ENCODE measurements at places on chromosomes 7 and 10. TPM values are rescaled to one million over a fixed set of nuclear protein-coding genes. Genes with fewer than 3 reads are reported as not detected.

- H3K4me3 ChIP-seq = no peak overlapping the region
- DNase-seq = no peak
- no peaks in the 10 kb centered on the region for H3K36me3 ChIP-seq
- no peaks in the 10 kb centered on the region for H3K4me1 ChIP-seq
These were observed 53.1 kb downstream of the TEX36 start for GRCh38 chr10:125629758-125630376.

Gene FGFBP3
- 2.8 TPM for total RNA-seq

GRCh38 chr10:86180861-86181260, 185.7 kb downstream of the GRID1 start:
- H3K27me3 ChIP-seq = no peaks in the 10 kb centered on the region
- H3K36me3 ChIP-seq = no peaks in the 10 kb centered on the region
- H3K4me1 ChIP-seq = no peaks in the 10 kb centered on the region
- no peak for DNase-seq

DNA sequence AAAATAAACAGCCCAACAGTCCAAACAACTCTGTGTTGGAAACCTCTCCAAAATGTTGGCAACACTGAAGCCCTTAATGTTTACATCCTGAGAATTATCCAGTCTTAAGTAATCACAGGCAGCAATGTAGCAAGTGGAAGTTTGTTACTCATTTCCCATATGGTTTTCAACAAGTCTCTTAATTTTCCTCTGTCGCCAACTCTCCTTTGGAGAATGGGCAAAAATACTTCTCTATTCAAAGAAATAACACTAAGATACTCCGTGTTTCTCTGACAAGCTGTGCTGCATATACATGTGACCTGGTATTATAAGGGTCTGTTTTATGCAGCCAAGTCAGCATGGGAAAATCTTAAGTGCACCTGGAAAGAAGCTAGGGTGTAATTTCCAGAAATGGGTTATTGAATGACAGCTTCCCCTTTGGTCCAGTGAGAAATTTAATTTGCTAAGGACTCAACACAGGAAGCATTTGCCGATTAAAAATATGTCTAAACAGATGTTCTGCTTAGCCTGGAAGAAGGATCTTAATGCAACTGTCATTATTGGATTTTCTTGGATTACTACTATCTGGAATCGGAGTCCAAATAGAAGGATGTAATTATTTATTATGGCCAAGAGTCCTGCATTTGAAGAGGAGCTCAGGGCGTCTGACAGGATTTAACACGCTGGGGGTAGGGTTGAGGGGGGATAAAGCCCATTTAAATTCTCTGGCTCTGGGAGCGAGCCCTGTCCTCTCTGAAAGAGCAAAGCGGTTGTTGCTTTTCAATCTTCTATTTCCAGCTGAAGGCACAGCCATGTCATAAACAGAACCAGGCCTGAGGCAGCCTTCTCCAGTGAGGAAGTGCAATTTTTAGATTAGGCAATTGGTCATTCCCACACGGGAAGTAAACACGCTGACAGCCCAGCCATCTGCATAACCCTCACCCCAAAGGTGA, 73.1 kb downstream of the TLL2 start:
- H3K36me3 ChIP-seq = no peaks in the 10 kb centered on the region
- H3K4me3 ChIP-seq = no peak overlapping the region
- no peak for DNase-seq
- peak overlapping the region; percentile 32 for H3K27ac ChIP-seq

DNA sequence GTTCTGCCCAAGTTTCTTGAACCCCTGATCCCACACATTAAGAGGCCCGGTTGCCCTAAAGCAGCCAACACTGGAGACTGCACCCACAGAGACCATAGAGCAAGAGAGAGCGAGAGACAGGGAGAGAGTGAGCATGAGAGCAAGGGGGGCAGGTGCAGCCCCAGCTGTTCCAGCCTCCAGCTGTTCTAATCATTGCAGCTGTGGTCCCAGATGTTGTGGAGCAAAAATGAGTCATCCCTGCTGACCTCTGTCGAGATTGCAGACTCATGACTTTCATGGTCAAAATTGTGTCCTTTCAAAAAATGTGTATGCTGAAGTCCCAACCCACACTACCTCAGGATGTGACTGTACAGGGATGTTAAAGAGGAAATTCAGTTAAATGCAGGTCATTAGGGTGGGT, 143.9 kb upstream of the FRMD4A start:
- no peak overlapping the region for H3K27ac ChIP-seq
- H3K4me1 ChIP-seq = no peaks in the 10 kb centered on the region
- DNase-seq = no peak
- H3K4me3 ChIP-seq = no peak overlapping the region
- no peaks in the 10 kb centered on the region for H3K27me3 ChIP-seq

DNA sequence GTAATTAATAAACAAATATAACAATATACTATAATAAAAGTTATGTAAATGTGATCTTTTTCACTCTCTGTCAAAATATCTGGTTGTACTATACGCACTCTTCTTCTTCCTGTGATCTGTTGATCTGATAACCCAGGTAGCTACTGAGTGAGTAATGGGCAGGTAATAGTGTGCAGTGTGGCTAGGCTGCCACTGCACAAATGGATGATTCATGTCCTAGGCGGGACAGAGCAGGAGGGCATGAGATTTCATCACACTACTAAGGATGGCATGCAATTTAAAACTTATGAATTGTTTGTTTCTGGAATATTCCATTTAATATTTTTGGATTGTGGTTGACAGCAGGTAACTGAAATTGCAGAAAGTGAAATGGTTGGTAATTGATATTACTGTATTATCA, 44.5 kb downstream of the TAS2R16 start:
- no peak overlapping the region for H3K27ac ChIP-seq
- no peaks in the 10 kb centered on the region for H3K36me3 ChIP-seq

Gene ASB15
- not detected for total RNA-seq

Gene SCD
- 513 TPM for total RNA-seq

Gene SRGN
- total RNA-seq = 57.8 TPM

DNA sequence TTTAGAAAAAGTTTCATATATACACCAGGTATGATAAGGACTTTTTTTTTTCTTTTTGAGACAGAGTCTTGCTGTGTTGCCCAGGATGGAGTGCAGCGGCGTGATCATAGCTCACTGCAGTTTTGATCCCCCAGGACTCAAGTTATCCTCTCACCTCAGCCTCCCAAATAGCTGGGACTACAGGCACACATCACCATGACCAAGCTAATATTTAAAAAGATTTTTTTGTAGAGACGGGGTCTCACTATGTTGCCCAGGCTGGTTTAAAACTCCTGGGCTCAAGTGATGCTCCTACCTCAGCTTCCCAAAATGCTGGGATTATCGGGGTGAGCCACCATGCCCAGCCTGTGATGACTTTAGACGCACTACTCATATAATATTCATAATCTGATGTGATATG, 2.2 kb upstream of the PRKCQ start:
- H3K4me3 ChIP-seq = no peak overlapping the region
- H3K4me1 ChIP-seq = no peaks in the 10 kb centered on the region
- no peaks in the 10 kb centered on the region for H3K36me3 ChIP-seq
- no peak overlapping the region for H3K27ac ChIP-seq
- DNase-seq = no peak

Gene PLEKHA8
- total RNA-seq = 11.7 TPM

- peaks cover 15% of the 10 kb centered on the region for H3K4me1 ChIP-seq
- no peaks in the 10 kb centered on the region for H3K27me3 ChIP-seq
- no peak overlapping the region for H3K4me3 ChIP-seq
- H3K27ac ChIP-seq = no peak overlapping the region
- DNase-seq = no peak
These were observed 70.1 kb downstream of the CREB3L2 start for GRCh38 chr7:137931823-137932222.

DNA sequence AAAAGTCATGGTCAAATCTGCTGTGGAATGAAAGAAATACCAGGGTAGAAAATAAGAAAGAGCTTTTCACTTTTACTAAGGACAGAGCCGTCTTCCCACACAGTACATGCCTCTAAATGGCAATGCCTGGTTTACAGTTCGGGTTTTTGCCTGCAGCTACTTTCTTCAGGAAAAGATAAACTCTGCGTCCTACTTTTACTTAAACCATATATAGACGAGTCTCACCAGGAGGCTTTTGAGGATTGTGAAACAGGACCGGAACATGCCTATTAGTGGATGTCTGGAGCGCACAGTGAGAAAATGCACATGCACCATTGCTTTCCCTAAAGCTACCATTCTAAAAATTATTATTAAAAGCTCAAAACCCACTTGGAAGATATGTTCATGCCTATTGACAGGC, 70.5 kb downstream of the KLF6 start:
- H3K27me3 ChIP-seq = no peaks in the 10 kb centered on the region
- DNase-seq = no peak
- no peak overlapping the region for H3K27ac ChIP-seq
- no peaks in the 10 kb centered on the region for H3K36me3 ChIP-seq
- H3K4me1 ChIP-seq = no peaks in the 10 kb centered on the region

- no peaks in the 10 kb centered on the region for H3K27me3 ChIP-seq
- no peak overlapping the region for H3K27ac ChIP-seq
- H3K4me3 ChIP-seq = no peak overlapping the region
- no peak for DNase-seq
- H3K36me3 ChIP-seq = no peaks in the 10 kb centered on the region
These were observed 26.0 kb downstream of the PPP1R3A start for GRCh38 chr7:113892818-113893217.

- no peak overlapping the region for H3K27ac ChIP-seq
- peaks cover 4% of the 10 kb centered on the region for H3K27me3 ChIP-seq
- H3K4me1 ChIP-seq = no peaks in the 10 kb centered on the region
- no peak for DNase-seq
- H3K4me3 ChIP-seq = no peak overlapping the region
- no peaks in the 10 kb centered on the region for H3K36me3 ChIP-seq
These were observed 3.6 kb upstream of the ITGB8 start for GRCh38 chr7:20327055-20327454.

Gene PRRT4
- 0.24 TPM for total RNA-seq

DNA sequence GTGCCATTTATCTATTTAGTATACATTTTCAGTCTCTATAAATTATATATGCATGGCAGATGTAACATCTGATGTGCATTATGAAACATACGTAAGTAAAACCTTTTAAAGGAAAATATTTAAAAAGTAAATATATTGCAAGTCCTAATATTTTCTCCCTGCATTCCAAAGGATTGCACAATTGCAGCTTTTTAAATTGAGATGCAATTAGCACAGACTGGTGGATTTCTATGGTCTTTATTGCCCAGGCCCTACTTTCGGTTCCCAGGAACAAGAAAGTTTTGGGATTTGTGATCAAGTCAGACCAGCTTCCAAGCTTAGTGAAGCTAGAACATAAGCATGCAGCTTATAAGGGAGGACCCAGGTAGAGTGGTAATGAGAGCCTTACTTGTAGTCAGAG, 337.8 kb downstream of the NRG3 start:
- DNase-seq = no peak
- H3K4me1 ChIP-seq = no peaks in the 10 kb centered on the region
- no peaks in the 10 kb centered on the region for H3K36me3 ChIP-seq
- no peaks in the 10 kb centered on the region for H3K27me3 ChIP-seq
- H3K4me3 ChIP-seq = no peak overlapping the region

DNA sequence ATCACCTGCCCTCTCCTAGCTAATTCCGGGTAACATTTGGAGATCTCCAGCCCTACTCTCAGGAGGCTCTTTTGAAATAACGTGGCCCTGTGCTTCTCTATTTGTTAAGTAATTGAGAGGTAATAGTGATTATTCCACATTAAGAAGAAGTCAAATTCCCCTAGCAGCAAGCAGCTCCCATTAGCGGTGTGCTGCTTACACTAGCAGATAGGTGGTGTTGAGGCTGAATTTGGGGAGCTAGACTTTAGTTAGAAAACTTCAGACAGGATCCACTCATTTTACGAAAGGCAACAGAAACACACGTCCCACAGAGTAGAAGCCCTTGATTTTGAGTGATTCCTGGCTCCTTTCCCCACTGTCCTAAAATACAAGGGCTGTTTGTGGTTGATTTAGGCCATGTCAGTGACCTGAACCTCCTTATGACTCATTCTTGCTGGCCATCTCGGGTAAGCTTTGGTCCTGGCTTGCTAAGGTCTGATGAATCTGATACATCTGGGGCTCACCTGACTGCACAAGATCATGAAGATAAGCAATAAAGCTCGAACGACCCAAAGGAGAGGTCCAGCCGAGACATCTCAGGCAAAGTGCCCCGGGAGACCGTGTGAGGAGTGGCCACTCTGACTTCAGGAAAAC, 77.2 kb downstream of the FAM204A start:
- H3K36me3 ChIP-seq = no peaks in the 10 kb centered on the region
- H3K4me3 ChIP-seq = no peak overlapping the region
- H3K27ac ChIP-seq = no peak overlapping the region
- no peak for DNase-seq
- no peaks in the 10 kb centered on the region for H3K4me1 ChIP-seq

Gene MYO1G
- 2.1 TPM for total RNA-seq

Gene PNLIPRP2
- total RNA-seq = 9.1 TPM

Gene IQUB
- total RNA-seq = 0.16 TPM

Gene LRRN3
- 0.42 TPM for total RNA-seq

GRCh38 chr10:43689618-43689954, 40.9 kb upstream of the ZNF32 start:
- DNase-seq = peak; percentile 72
- no peaks in the 10 kb centered on the region for H3K27me3 ChIP-seq
- H3K36me3 ChIP-seq = no peaks in the 10 kb centered on the region
- peak overlapping the region; percentile 35 for H3K4me3 ChIP-seq

DNA sequence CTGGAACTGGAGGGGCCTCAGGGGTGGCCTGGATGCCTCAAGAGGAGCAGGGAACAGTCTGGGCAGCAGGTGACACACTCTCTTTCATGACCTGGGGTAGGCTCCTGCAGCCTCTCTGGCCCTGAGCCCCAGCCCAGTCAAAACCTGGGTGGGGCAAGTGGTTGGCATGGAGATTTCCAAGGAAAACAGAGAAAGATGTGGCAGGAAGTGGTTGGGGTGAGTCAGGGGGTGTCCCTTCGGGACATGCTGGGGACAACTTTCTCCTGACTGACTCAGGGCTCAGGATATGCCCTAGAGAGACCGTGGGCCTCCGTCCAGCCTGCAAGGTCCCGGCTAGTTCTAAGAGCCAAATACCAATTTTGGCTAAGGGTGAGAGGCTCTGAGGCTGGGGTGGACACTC, 2.9 kb downstream of the AQP1 start:
- H3K4me3 ChIP-seq = no peak overlapping the region
- DNase-seq = no peak
- no peaks in the 10 kb centered on the region for H3K36me3 ChIP-seq
- peaks cover 19% of the 10 kb centered on the region for H3K4me1 ChIP-seq
- H3K27me3 ChIP-seq = no peaks in the 10 kb centered on the region

GRCh38 chr7:94190599-94191061, 186.5 kb upstream of the BET1 start:
- DNase-seq = no peak
- no peaks in the 10 kb centered on the region for H3K4me1 ChIP-seq
- no peaks in the 10 kb centered on the region for H3K27me3 ChIP-seq
- no peak overlapping the region for H3K4me3 ChIP-seq

DNA sequence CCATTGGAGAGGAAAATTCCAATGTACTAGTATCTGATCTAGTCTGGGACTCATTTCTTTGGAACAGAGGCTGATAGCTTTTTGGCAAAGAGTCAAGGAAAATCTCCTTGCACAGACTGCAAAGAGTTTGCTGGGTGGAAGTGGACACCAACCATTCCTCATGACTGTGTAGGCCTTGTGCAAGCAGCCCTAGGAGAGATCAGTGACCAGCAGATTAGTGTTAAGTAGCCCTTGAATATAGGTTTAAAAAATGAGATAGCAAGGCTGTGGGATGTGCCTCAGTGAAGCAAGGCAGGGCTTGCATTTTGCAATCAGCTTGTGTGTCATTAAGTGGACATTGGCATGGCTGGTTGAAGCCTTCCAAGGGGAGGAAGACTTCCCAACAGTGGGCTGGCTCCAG, 341.6 kb downstream of the PLXNA4 start:
- no peak overlapping the region for H3K4me3 ChIP-seq
- no peaks in the 10 kb centered on the region for H3K27me3 ChIP-seq
- no peak overlapping the region for H3K27ac ChIP-seq
- no peaks in the 10 kb centered on the region for H3K36me3 ChIP-seq
- no peaks in the 10 kb centered on the region for H3K4me1 ChIP-seq
- no peak for DNase-seq
